NB4 (cell line): ENCODE measurements at places on chromosomes 12 and 14.

DNA sequence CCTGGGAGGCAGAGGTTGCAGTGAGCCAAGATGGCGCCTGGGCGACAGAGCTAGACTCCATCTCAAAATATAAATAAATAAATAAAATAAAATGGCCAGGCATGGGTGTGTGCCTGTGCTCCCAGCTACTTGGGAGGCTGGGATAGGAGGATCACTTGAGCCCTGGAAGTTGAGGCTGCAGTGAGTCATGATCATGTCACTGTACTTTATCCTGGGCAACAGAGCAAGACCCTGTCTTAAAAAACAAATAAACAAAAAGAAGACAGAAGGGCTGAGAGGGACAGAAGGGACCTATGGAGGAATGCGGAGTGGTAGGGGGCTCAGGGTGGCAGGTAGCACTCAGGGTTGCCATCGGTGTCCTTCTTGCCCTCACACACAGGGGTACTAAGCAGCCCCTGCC, 40.8 kb downstream of the PRPF40B start:
- DNase-seq: no peak

DNA sequence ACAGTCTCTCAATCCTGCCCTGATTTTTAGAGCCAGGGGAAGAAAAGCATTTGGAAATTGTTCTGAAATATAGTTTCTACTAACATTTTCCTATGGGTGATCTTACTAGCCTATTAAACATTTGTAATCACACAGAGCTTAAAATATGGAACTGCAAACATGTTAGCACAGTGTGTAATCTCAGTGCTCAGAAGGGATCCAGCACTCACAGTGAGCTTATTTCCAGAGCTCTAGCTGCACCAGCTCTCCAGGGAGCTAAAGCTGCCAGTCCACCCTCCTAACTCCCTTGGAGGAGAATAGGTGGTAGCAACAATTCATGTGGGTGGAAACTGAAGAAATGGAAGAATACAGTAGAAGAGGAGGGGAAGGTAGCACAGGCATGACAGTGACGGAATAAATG, 64.9 kb upstream of the SYT1 start:
- no peak for DNase-seq

- no peak for DNase-seq
Measured at GRCh38 chr12:47700263-47700662, 5.6 kb downstream of the RPAP3 start.

GRCh38 chr12:71460318-71460717, 20.7 kb downstream of the LGR5 start:
- no peak for DNase-seq

DNA sequence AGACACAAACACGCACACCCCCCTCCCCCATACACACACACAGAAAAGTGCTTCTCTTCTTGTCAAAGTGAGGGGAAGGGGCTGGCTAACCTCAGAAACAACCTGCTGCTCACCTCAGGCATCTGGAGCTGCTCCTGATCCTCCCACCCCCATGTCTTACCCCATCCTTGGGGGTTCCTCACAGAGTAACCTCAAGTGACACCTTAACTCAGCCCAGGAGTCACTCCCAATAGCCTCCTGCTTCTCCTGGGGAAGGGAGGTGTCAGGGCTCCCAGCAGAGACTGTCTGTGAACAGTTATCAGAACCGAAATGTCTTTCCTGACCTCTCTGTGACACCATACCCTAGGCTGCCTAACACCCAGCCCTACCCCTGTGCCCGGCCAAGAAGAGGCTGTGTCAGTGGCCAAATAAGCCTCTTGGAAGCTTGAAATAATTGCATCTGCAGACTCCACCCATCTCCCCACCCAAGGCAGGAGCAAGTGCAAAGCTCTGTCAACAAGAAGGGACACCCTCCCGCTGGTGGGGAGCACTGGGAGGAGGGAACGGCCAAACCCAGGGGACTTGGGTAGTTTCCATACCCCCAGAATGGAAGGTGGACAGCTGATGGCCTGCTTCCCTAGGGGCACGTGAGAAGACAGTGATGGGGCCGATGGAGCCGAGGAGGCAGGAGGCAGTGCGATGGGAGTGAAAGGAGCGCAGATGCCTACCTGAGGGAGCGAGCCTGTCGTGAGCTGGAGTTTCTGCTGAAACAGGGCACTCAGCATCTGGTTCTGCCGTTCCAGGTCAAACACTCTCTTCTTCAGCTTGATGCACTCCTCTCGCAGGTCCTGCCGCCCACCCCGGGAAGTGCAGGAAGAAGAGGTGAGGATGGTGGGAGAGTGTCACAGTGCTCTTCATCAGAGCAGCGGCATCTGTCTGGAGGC, 26.8 kb downstream of the NCKAP5L start:
- no peak for DNase-seq

- DNase-seq: no peak
Measured at GRCh38 chr14:99554757-99555531, 49.1 kb downstream of the CCDC85C start.

DNA sequence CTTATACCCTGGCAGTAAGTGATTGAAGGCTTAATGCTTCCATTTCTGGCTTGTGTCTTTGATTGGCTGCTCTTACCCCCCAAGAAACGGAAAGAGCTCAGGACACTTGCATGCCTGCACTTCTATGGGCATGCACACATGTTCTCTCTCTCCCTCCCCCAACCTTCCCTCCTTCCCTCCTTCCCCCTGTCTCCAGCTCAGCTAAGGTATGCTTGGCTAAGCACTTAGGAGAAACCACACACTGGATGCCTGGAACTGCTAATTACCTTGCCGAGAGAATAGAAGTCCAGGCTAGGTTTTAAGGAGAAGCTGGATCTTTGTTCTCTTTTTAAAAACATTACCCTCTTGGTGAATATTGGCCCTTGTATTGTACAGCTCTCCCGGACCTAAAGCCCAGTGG, 1072.8 kb upstream of the TMEM132C start:
- no peak for DNase-seq

- DNase-seq: peak; percentile 11
Measured at GRCh38 chr12:107761502-107761904, 566 bp upstream of the PRDM4 start.

- DNase-seq: no peak
Measured at GRCh38 chr14:68222726-68223125, 403.1 kb downstream of the RAD51B start.

- DNase-seq: no peak
Measured at GRCh38 chr12:80441921-80442320, 2.1 kb upstream of the PTPRQ start.

DNA sequence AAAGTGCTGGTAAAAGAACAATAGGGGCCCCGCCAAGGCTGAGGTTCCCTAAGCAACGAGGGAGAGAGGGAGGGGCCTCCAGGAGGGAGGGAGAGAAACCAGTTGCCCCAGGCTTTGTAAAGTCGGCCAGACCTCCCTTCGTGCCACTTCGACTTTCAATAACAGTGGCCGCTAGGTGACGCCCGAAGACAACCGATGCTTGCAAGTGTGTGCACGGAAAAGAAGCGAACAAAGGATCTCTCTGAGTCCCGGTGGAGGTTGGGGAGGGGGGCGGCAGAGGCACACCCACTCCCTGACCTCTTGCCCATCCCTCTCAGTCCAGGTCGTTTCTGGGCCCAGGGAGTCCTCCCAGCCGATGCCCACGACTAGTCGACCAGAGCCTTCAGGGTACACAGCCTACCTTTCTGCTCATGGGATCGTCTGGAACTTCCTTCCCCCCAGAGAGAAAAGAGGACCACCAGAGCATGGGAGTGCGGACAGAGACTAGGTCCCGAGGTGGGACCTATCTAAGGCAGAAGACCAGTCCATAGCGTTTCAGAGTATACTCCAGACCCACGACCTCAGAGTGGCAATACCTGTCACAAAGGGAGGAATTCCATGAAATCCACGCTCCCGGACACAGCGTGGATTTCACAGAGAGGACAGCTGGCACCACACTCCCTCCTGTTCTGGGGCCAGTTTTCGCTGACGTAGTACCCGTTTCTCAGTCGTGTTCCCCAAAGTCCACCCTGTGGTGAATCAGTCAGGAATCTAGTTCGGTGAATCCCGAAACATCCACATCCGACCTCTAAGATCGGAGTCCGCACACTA, 262.7 kb upstream of the ALG10B start:
- DNase-seq: no peak

- DNase-seq: no peak
Measured at GRCh38 chr14:24542346-24542936, 33.6 kb downstream of the CTSG start.

GRCh38 chr14:104813286-104813685, 12.4 kb downstream of the ZBTB42 start:
- no peak for DNase-seq

- no peak for DNase-seq
Measured at GRCh38 chr14:102047808-102048540, 38.9 kb downstream of the HSP90AA1 start.

DNA sequence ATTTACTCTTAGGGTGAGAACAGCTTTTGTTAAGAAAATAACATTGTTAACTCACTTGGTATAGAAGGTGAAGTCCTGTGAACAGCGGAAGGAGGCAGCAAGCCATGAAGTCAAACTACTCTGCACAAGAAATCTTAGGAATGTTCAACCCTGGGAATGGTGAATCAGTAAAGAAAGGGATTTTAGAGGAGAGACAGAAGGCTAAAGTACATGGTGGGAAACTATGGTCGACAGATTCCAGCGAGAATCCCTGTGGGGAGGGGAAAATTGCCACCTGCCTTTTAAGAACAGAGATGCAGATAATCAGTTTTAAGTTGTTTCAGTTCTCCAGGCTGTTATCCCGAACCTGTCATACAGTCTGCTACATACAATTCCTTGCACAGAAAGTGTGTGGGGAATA, 63.2 kb upstream of the PTPRR start:
- DNase-seq: no peak

- no peak for DNase-seq
Measured at GRCh38 chr12:128755566-128755965, 68.2 kb downstream of the SLC15A4 start.

DNA sequence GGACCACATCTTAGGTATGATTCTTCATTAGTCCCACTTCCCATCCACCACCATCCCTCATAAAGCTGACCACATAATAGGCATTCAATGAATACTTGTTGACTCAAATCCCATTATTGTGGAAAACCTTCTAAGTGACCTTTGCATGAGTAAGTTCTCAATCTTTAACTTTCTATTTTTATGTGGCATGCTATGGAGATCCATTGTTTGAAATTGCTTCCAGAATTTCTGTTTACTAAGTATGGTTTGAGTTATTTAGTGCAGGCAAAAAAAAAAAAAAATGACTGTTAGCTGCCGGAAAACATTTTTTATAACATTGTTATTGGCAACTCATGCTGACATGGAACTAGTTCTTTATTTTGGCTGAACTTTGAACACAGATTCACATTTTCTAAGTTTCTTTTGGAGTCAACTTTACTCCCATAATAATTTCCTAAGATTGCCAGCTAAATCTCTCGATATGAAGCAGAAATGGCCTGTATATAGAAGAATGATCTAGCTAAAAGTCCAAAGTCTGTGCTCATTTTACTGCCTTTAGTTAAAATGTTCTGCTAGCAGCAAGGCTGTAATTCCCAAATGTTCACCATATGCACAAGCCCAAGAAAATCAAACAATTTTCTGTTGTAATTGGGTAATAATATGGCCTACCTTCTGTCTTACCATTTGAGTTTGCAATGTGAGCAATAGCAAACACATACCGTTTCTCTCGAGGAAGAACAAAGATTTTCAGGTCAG, 77.9 kb downstream of the PTGER2 start:
- DNase-seq: no peak

- peak; percentile 38 for DNase-seq
Measured at GRCh38 chr12:45547822-45548221, 181.7 kb upstream of the ARID2 start.

- no peak for DNase-seq
Measured at GRCh38 chr14:105488781-105489541, 2.1 kb upstream of the TEDC1 start.

GRCh38 chr12:107948391-107948945, 174.0 kb downstream of the ASCL4 start:
- DNase-seq: no peak

DNA sequence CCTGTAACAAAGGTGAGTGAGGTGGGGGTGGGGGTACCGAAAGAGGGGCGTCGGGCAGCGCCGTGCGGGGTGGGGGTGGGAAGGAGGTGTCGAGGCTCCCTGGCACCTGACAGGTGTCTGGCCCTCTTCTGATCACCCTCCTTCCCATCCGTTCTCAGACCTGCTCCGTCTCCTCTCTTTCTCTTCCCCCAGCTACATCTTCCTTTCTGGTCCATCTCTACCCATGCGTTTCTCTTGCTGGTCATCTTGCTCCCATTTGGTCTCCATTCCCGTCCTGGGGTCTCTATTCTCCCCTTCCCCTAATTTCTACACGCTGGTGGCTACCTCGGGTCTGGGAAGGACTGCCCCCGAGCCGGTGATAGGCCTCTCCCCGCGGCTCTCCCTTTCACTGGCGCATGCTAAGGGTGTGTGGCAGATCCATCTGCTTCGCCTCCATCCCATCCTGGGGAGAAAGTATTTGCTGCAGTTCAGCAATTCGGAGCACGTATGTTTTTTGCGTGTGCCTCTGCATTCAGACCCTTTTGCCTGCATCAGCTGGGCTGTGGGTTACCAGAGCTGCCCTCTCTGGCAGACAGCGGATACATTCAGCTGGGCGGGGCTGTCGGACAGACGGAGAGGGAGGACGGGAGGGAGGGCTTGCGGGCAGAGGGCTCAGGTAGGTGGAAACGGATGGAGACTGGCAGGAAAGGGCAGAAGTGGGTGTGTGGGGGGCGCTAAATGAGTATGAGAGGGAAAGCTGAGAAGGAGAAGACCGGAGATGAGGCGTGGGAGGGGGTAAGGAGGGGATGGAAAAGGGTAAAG, 730 bp downstream of the CLSTN3 start:
- peak; percentile 49 for DNase-seq

DNA sequence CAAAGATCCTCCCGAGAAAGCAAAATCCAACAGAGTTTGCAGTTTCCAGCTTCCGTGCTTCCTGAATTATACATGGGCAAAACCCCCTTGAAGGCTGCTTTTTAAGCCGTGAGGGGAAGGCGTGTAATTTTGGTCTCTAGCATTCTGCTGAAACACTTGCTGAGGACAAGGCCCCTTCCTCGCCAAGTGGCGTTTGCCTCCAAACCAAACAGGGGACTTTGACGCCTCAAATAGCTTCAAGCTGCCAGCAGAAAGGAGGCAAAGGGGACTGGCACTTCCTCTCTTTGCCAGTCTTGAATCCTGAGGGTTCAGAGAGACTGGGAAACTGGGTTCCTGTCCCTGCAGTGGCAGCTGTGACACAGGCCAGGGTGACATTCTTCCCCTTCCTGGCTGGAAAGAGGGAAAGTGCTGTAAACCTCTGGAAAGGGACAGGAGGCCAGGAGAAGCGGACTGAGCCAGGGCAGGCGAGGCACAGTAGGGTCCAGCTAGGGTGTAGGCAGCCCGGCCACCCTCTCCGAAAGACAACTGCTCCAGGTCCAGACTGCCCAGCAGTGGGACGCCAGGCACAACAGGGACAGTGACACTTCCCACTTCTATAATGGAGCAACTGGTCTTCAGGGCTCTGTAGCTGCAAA, 96.2 kb upstream of the MED13L start:
- DNase-seq: no peak
